Stimulated activated CD8-positive, alpha-beta memory T cell treated with anti-CD3 and anti-CD28 coated beads, Interleukin-4, amount 100 ng/mL, for 1 hour (primary cell): ENCODE measurements at places on chromosomes 3 and 15.

DNA sequence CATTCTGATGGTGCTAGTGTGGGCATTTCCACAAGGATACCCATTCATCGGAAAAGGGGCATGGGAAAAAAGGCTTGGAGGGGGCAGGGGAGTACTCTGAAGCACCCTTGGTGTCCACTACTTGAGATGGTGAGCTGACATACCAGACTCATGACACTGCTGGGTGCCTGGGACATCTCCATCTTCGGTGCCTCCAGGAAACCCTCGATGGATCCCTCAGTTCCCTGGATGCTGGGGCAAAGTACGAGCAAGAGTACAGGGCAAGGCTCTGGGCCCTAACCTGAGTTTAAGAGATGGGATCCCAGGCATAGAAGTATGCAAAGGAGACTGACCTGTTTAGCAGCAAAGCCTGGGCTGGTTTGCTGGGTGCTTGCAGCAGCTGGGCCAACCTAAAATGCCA is 5.2 kb upstream of the IP6K1 start:
- DNase-seq: no peak

- DNase-seq: no peak
Observed at GRCh38 chr3:47515864-47516319, 2.4 kb upstream of the ELP6 start.

- no peak for DNase-seq
Observed at GRCh38 chr3:112092496-112093179, 6.4 kb downstream of the C3orf52 start.

DNA sequence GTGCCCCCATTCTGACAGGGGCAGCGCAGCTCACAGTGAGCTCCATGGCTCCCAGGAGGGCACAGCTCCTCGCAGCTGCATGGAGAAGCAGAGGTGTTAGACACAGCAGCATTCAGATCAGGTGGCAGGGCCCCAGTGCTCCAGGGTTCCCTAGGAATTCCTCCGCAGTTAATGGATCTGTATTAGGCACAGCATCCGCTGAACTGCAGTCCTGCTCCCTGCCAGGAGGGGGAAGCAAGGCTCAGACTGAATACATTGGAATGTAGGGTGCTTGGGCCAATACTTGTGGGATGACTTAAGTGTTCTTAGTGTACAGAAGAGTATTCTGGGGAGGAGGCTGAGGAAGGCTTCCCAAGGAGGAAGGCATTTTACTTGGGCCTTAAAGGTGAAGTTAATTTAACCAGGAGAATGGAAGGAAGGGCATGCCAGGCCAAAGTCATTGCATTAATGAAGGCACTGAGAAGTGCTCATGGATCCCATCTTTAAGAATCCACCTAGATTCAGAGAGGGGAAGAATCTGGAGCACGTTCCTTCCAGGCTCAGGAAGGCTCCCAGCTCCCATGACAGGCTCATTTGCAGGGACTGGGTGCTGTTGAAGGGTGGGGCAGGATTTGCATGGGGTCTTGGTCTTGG is 111.6 kb downstream of the RAB11A start:
- DNase-seq: no peak

- no peak for DNase-seq
Observed at GRCh38 chr15:72751751-72752455, 31.7 kb downstream of the ADPGK start.

DNA sequence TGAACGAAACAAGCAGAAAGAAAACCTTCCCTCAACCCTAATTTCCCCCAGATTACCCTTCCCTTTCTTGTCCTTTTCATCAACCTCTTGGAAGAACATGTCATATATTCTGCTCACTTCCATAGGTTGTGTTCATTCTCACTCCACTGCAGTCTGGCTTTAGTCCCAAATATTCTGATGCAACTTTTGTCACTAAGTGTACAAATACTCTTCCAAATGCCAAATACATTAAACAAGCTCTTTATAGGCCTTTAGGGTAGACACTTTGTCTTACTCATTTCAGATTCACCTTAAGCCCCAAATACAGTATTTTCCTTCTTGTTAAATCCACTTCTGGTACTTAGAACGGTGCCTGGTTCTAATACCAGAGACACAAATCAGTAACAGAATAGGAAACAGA is 406.5 kb upstream of the CDIN1 start:
- no peak for DNase-seq

GRCh38 chr3:182716114-182716688 is 77.1 kb upstream of the ATP11B start:
- no peak for DNase-seq

DNA sequence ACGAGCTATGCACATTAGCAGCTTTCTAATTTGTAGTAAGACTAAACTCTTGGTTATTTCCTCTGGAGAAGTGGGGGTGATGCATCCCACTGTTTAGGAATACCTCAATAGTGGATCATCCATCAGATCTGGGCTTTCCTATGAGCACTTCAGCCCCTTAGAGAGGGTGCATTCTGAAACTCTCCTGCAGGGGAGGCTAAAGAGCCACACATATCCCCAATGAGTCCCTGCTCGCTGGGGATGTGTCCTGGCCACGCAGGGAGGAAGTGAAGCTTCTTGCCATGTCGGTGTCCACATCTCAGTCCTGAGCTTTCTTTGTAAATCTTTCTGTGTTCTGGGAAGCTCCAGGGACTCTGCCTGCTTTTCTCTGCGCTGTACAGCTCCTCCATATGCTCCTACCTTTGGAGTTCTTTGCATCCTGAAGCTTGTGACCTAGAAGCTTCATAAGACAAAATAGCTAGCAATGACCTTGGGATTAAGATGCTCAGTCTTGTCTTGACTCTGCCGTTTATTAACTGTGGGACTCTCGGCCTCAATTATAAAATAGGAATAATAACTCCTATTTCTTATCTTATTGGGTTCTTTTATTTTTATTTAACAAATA is 28.3 kb upstream of the MASP1 start:
- DNase-seq: no peak
